GM10248 (cell line): ENCODE measurements at places on chromosomes 2 and 18.
A peak's percentile ranks its signal among the peaks of the same experiment; 100 is the strongest.

- DNase-seq: no peak
Observed at GRCh38 chr2:70795164-70795995, 4.9 kb upstream of the FIGLA start.

DNA sequence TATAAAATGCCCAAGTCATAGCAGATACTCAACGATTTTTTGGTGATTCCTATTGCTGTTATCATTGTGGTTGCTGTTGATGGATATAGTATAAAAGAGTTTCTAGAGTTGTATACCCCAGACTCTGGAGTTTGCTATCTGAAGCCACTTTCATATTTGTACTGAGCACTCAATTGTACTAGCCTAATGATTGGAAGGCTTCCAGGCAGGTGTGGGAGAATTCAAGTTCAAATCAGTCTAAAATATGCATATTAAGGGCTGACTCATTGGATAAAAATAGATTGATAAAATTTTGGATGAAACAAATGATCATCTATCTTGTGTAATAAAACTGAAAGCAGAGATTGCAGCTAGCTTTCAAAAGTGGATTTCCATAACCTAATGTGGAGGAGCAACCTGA is 122.9 kb downstream of the NEB start:
- no peak for DNase-seq

DNA sequence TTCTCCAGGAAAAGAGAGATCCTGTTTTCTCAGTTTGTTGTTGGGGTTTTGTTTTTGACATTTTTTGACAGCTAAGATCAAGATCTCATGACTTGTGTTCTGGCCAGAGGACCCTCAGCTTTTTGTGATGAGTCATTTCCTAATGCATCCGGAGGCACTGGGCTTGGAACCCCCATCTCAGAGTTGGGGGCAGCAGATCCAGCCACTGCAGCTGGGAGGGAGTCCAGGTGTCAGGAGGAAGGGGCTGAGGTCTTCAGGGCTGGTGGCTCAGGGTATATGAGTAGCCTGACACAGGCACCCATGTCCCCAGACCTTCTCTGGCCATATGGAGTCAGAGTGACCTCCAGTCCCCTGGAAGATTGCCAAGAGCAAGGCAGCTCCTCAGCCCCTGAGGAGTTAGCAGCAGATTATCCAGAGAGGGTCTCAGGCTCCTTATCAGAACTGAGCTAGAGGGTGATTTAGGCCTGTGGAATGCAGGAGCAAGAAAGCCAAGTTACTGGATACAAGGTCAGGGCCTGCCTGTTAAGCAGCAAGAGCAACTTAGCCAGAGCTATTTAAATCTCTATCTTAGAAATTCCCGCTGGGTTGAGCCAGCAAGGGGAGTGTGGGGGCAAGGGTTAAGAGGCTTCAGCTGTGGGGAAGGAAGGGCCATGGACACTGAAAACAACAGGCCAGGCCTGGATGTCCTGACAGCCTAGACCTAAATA is 62.4 kb downstream of the TANC1 start:
- no peak for DNase-seq

DNA sequence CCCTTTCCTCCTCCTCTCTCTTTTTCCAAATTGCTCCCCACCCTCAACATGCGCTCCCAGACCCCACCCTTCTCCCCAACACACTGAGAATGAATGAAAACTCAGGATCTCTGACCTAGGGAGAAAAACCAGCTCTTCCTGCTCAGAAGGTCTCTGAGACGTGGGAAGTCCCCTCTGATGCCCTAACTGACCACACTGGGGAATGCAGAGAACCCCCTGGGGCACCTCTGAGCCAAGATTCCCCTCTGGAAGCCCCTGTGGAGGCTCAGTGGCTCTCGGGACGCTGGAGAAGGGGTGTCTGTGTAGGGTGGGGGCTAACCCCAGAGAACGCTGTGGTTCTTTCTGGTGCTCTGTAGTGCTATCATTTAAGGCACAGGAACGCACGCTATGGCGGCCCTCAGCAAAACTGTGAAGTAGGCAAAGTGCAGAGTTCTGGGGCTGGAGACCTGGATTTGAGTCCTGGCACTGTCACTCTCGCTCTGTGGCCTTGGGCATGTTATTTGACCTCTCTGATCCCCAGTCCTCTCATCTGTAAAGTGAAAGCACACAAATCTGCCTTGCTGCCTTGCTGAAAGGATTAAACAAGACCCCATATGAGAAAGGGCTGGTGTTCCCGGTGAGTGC is 17.1 kb downstream of the ATOH8 start:
- DNase-seq: no peak

DNA sequence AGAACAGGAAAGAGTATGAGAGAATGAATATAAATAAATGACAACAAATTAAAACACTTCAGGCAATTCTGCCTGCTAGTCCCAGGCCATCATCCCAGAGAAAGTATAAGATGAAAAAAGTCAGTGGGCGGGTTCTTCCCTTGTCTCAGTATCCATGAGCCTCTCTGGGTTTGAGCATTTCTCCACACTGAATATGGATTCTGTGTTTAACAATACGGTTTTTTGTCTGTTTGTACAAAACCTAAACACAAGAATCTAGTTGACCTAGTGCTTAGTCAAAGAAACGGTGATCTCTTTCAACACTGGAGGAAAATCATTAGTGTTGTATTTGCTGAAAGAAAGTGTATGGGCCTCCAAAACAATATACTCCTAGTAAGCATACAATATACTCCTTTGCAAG is 10.0 kb downstream of the SUCLG1 start:
- DNase-seq: no peak

DNA sequence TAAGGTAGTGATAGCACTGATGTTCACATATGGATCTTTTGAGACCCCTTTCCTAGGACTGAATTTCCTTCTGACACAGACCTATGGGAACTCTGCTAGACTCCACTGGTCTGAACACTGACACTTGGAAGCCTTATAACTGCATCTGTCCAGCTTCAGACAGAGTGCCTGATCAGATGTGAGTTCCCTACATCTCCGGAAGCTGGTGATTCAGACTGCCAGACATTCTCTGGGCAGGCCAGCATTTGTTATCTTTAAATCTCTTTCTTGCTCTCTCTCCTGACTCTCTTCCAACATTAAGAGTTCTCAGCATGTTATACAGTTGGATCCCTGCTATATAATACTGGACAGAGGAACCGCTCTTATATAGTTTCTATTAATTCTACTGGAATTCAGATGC is 408.5 kb downstream of the ZEB2 start:
- no peak for DNase-seq

DNA sequence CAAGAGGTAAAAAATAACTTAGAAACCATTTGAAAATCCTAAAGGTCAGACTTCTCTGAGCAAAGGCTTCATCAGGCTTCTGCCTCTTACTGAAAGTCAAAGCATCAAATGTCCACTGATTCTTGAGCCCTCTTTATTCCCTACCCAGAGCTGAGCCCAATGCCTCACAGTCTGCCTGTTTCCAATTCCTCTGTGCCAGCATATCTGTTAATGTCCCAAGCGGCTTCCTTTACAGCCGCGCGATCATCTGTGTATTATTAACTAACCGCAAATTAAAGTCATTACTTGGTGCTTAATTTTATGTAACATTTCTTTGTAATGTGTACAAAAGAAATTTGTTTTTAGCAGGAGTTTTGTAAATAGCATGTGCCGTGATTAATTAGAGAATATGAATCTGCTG is 418.8 kb upstream of the HNRNPA3 start:
- DNase-seq: no peak

DNA sequence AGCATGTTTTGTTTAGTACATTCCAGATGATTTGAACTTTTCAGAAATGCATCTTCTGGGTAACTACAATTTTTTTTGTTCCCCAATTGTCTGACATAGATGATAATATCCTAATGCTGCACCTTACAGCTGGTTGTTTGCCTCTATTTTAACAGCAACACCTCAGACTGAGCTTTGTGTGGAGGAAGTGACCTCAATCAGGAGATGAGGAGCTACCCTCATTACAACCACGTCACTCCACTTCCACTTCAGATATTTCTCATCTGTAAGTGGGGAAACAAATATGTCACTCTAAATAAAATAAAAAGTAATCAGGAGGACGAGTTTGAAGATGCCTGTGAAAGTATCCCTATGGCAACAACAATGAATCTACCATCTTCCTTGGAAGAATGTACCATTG is 12.1 kb upstream of the SRSF7 start:
- DNase-seq: no peak

GRCh38 chr2:137969418-137969765 is 5.1 kb downstream of the HNMT start:
- DNase-seq: no peak

GRCh38 chr2:197500503-197501131 is 438 bp downstream of the HSPE1 start:
- no peak for DNase-seq

- no peak for DNase-seq
Observed at GRCh38 chr2:86631846-86632485, 8.3 kb upstream of the RNF103 start.

- no peak for DNase-seq
Observed at GRCh38 chr2:110848519-110849030, 116.2 kb downstream of the ACOXL start.

DNA sequence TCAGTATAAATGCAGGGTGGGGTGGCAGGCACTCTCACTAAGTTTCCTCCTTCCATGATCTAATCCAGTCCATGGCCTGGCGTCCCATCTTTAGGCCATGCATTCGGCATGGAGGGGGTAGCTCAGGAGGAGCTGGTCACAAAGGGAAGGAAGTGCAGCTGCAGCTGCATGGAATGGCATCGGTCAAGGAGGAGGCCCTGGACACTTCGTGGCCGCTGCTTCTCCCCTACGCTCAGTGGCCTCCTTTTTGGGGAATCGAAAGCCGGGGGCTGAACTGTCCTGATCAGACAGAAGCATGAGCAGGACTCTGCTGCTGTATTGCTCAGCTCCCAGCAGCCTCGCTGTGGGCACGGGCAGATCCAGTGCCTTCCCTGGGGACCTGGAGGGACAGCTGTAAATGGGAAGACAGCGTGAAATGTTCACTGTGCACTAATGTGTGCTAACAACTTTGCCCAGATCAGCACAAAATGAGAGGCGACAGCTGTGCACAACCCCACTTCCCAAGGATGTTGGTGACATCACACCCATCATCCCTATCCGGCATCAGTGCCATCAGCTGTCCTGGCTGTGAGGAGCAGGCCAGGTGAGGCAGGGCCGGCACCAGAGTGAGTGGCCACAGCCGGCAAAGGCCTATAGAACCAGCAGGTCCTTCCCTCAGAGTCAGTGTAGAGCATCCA is 520.1 kb upstream of the RAB6C start:
- DNase-seq: no peak

DNA sequence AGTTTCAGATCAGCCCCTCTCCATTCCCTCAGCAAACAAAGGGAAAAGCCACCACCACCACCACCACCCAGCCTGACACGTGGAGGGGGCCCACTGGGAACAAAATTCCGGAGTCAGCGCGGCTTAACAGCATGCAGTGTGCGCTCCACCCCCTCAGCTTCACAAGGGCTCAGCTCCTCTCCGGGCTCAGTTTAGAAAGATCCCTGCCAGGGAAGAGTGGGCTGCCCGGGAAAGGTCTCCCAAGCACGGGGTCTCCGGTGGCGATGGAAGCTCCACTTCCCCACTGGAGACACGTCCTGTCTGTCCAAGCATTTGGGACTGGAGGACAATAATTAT is 55.7 kb downstream of the SNORC start:
- DNase-seq: no peak

- peak; percentile 25 for DNase-seq
Observed at GRCh38 chr2:112182581-112183034, 44.4 kb downstream of the FBLN7 start.

GRCh38 chr18:6564950-6565814 is 150.5 kb upstream of the L3MBTL4 start:
- DNase-seq: no peak

DNA sequence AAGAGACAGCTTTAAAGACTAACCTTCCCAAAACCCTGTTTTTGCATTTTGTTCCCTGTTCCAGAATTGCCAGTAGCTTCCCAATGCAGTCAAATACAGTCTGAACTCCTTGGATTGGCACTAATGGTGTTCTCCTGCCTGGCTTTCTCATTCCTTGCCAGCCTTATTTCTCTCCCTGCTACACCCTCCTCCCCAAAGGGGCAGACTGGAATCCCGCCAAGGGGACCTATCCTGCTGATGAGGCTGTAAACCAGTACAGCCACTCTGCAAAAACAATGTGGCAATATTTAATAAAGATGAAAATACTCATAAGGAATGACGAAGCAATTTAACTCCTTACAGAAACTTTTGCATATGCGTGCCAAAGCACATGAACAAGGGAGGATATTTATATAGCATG is 4.5 kb upstream of the SLC4A5 start:
- no peak for DNase-seq

DNA sequence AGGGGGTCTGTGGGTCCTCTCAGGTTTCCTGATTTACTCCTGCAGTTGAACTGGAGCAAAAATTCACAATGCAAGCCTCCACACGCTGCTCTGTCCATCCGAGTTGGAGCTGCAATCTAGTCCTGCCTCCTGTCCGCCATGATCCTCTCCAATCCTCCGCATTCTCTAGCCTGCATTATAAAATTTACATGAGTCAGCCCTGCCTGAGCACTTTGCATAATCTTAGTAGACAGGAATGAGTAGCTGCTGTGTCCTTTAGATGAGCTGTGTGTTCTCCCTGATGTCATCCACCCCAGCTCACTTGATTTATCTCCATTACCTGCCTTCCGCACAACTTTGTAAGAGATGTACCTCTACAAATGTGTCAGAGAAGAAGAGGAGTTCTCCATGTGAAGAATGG is 355.6 kb downstream of the STK39 start:
- no peak for DNase-seq

GRCh38 chr2:42086500-42086953 is 38.7 kb downstream of the PKDCC start:
- DNase-seq: peak; percentile 71

- DNase-seq: no peak
Observed at GRCh38 chr2:219829667-219830352, 202.4 kb downstream of the SLC4A3 start.

- no peak for DNase-seq
Observed at GRCh38 chr18:6557057-6557769, 142.5 kb upstream of the L3MBTL4 start.

DNA sequence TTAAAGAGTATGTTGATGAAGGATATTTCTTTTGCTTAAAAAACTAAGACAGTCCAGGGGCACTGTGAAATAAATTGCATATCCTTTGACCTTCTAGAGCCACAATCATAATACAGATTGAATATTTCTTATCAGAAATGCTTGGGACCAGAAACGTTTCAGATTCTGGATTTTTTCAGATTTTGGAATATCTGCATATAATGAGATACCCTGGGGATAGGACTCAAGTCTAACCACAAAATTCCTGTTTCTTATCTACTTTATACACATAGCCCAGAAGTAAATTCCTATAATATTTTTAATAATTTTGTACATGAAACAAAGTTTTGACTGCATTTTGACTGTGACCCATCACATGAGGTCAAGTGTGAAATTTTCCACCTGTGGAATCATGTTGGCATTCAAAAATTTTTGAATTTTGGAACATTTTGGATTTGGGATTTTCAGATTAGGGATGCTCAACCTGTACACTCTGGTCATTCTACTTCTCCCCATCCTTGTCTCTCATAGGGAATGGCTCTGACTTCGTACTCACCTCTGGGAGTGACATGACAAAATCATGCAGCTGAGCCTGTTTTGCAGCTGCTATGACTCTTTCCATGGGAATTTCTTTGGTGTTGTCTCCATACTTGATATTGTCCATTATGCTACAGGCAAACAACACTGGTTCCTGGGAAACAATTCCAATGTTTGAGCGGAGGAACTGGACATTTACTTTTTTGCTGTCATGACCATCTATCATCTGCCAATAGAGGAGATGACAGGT is 25.7 kb downstream of the G6PC2 start:
- DNase-seq: no peak

GRCh38 chr2:181891966-181892798 is 652 bp downstream of the ITPRID2 start:
- DNase-seq: peak; percentile 55
